ENCODE measurements at places on chromosomes 2 and 18.

- DNase-seq: no peak
These were observed 1.9 kb upstream of the SLC1A4 start for GRCh38 chr2:64987001-64987955.

DNA sequence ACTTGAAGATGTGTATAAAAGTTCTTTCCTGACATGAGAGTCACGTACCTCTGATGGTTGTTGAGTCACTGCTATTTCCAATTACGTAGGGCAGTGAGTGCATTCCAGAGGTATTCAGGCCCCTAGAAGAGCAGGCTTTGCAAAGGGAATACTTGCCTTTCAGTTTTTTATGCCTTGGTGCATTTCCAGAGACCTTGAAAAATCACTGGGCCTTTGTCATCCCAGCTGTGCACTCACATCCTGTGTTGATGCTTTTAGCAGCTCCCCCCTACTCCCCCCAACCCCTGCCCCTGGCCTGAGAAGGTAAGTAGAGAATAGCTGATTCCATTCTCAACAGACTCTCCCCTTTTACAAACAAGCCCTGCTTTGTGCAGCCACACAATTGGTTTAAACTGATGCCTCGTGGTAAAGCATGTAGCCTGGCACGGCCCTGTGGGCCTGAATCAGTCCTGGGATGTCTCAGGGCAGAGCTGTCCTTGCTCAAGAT lies 174.2 kb downstream of the PRPF40A start:
- DNase-seq: peak; percentile 69

GRCh38 chr18:24019641-24020331 lies 5.2 kb downstream of the TTC39C start:
- DNase-seq: no peak

GRCh38 chr2:230447455-230448451 lies 31.8 kb downstream of the SP100 start:
- no peak for DNase-seq

DNA sequence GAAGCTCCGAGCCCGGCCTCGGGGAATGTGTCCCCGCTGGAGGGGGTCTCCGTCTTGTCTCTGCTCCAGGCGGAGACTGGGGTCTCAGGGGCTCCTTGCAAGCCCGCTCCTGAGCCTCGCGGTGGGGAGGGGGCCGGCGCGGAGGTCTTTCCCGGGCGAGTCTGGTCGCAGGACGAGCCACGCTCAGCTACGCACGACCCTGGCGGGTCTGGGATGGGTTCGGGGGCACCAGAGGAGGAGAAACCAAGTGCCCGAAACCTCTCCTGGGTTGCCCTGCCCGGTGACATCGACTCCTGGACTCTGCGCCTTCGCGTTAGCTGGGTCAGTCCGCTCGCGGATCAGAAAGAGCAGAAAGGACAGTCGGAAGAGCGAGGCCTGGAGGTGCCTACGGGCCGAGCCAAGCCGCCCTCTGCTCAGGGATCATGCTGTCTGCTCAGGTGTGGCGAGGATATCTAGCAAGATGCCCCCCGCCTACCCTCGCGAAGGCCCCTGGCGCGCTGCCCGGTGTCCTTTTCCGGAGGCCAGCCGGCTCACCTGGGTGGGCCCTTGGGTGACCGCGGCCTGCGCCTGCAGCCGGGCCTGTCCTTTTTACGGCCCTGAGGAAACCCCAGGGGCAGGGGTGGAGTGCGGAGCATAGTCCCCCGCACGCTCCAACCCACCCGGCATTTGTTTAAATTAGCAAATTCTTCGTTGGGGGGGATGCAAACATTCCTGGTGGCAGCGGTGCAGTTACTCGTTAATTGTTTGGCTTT lies 58.7 kb downstream of the SNORC start:
- DNase-seq: no peak

Data from hippocampal formation (tissue), 2 donors.